Left forelimb (tissue), 1 donor: ENCODE measurements at places on chromosomes 5 and 9.

DNA sequence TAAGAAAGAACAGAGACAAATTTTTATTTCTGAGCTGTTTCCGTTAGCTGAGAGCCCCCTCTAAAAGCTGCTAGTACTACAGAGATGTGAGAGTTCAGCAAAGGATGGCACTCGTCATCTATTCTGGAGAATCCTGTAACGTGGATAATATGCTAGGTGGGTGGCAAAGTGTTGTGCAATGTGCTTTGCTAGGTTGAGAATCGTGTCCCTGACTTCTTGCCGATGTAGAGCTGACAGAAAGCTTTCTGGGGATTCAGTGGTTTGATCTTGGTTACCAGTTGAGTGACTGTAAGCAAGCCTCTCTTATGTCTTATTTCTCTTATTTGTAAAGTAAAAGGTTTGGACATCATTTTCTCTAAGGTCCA, 298.3 kb upstream of the ACTBL2 start:
- DNase-seq = no peak

- no peak for DNase-seq
Observed at GRCh38 chr9:78325343-78325742, 28.4 kb downstream of the PSAT1 start.

DNA sequence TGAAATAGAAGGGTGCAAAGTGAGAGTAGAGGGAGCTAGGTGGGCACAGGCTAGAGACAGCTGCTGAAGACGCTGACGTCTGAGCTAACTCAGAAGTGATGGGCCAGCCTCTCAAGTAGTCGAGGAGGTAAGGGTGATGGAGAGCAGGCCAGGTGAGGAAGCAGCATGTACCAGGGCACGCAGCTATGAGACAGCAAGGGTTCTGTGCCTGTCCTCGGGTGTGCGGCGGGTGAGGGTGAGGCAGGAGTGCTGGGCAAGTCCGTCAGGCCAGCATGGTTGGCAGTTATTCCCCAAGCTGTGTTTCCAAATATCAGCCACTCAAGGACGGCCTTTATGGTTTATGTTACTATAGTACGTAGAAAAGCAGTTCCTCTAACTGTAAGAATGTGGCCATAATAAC, 6.2 kb downstream of the RMND5B start:
- DNase-seq = no peak

DNA sequence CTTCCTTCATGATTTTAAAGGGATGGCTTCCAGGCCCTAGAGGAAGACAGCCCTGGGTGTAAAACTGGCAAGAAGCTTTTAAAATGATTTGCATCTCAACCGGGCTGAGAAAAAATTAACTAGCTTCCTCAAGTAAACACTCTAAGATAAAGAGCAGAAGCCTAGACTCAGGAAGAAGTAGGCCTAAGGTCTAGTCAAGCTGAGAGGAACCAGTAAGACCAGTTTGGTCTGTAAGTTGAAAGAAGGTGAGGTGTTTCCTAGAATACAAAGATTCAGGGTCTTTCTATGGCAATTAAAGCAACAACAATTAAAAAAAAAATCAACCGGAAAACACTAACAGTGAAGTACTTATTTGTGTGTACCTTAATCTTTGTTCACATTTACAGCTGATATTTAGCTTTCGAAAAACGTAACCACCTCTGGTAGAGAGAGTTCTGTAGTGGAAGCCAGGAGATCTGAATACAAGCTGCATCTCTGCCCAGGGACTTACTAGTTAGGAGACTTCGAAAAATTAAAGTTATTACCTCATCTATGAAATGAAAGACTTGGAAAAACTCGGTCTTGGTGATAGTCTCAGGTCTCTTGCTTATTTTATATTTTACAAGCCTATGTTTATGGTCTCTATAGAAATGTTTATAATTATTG, 75.7 kb downstream of the TUSC1 start:
- no peak for DNase-seq

DNA sequence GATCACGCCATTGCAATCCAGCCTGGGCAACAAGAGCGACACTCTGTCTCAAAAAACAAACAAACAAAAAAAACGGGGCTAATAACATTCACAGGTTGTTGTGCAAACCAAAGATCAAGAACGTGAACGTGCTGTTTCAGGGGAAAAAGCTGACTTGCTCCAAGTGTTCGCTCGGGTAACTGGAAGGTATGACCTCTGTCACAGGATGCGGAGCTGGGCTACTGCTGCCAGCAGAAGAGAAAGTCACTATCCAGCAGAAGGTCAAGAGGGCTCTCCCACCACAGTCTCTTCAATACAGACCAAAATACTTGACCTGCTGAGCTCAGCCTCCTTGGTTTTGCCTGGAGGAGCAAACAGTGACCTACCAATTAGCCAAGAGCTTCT, 59.7 kb downstream of the ABCA1 start:
- DNase-seq = no peak

GRCh38 chr5:77095189-77095588, 8.1 kb upstream of the ZBED3 start:
- DNase-seq = no peak

DNA sequence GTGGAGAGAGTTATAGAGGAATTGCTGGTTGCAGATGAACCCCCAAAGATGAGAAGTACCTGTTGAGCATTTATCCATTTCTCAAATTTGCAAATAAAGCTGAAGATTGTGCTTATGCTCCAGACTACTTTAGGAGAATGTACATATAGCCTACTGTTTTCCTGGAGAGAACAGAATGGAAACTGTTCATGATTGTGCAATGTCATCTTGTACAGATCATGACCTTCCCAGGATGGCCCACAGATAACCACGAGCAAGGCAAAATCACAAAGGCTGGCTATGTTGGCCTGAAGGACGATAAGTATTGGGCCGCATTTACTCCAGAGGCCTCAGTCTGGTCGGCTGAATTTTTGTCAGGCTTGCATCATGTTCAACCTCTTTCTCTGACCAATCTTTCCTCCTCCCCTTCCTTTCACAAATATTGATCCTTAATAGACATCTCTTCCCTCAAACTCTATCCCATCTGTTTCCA, 28.5 kb upstream of the RICTOR start:
- DNase-seq = no peak
